ENCODE measurements at places on chromosomes 2 and 18. TPM values are rescaled to one million over a fixed set of nuclear protein-coding genes. Genes with fewer than 3 reads are reported as not detected.
A peak's percentile ranks its signal among the peaks of the same experiment; 100 is the strongest.

DNA sequence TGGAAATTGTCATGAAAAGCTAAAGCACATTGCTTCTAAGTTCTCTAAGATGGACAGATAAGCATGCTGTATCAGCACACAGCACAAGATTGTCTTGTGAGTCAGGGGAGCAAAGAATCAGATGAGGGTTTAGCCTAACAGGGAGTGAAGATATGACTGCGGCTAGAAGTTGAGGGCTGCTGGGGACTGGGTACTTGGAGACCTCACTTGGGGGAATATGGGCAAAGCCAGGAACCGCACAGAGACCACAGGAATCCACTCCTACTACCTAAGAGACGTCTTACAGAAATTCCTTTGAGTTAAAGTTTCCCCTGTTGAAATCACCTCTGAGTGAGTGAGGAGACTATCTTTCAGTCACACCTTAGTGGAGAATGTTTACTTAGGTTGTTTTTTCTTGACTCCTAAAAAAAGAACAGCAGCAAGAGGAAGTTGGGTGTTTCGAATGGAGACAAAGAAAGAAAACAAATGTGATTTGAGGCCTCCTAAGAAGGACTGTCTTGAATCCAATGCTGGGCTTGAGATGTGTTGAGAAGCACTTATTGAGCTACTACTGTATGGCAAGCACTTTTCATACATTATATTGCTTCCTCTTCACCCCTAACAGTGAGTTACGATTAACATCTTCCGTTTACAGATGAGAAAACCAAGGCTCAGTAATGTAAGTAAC lies 100.7 kb downstream of the ANKRD44 start:
- no peak for DNase-seq

- no peak for DNase-seq
These were observed 114.1 kb downstream of the TPO start for GRCh38 chr2:1527153-1527992.

KCNF1 gene
- total RNA-seq, result under 0.01 TPM

GRCh38 chr2:15941871-15942710 lies 1.7 kb downstream of the MYCN start:
- no peak for DNase-seq

GRCh38 chr2:191415858-191416257 lies 170.7 kb downstream of the MYO1B start:
- no peak for DNase-seq

GRCh38 chr18:62088156-62088555 lies 98.7 kb downstream of the PIGN start:
- DNase-seq, result no peak

CPS1 gene
- 0.54 TPM for total RNA-seq

GRCh38 chr2:5766056-5766455 lies 73.9 kb downstream of the SOX11 start:
- no peak for DNase-seq

- no peak for DNase-seq
These were observed 25.9 kb upstream of the LCLAT1 start for GRCh38 chr2:30421026-30421603.

- DNase-seq, result no peak
These were observed 622.6 kb upstream of the ID2 start for GRCh38 chr2:8059255-8059654.

- DNase-seq, result peak; percentile 85
These were observed at the start of gene RNU2-63P for GRCh38 chr2:88016086-88016959. TSS of gene RNU2-63P (minus strand) at chr2:88016547.

DNA sequence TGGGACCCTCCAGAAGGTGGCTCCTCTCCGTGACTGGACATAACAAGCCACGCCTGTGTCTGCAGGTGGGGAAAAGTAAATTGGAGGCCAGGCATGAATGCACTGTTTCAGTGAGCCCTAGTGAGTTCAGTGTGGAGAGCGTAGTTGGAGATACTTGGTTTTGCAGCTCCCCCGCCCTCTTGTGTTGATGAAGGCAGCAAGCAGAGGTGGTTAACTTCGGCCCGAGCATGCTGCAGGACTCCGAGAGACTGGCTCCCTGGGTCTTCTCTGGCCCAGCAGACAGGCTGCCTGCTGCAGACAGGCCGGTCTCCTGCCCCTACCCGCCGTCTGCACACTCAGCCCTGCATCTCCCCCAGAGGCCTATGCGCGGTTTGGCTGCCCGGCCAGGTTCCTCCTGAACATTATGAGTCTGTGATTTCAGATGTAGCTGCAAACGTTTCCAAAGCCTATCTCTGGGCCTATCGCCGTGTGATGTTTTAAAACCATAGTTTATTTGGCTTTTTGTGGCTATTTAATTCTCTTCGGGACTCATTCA lies 102.4 kb downstream of the LDLRAD4 start:
- DNase-seq, result no peak

Measured in hematopoietic multipotent progenitor cell (in vitro differentiated cells).